ENCODE measurements at places on chromosomes 2 and 18. TPM values are rescaled to one million over a fixed set of nuclear protein-coding genes. Genes with fewer than 3 reads are reported as not detected.

GRCh38 chr2:230921806-230922595 is 3.0 kb downstream of the GPR55 start:
- peaks cover 7% of the 10 kb centered on the region for H3K27me3 ChIP-seq
- H3K4me1 ChIP-seq, result peaks cover 3% of the 10 kb centered on the region
- H3K36me3 ChIP-seq, result no peaks in the 10 kb centered on the region
- DNase-seq, result no peak
- no peak overlapping the region for H3K4me3 ChIP-seq

- H3K4me1 ChIP-seq, result peaks cover 36% of the 10 kb centered on the region
- no peaks in the 10 kb centered on the region for H3K27me3 ChIP-seq
- DNase-seq, result no peak
Measured at GRCh38 chr2:66872986-66873754, 438.2 kb downstream of the MEIS1 start.

- H3K4me3 ChIP-seq, result no peak overlapping the region
- no peak for DNase-seq
- no peak overlapping the region for H3K27ac ChIP-seq
- no peaks in the 10 kb centered on the region for H3K27me3 ChIP-seq
- no peaks in the 10 kb centered on the region for H3K4me1 ChIP-seq
Measured at GRCh38 chr2:186059096-186059495, 320.5 kb downstream of the FSIP2 start.

DNA sequence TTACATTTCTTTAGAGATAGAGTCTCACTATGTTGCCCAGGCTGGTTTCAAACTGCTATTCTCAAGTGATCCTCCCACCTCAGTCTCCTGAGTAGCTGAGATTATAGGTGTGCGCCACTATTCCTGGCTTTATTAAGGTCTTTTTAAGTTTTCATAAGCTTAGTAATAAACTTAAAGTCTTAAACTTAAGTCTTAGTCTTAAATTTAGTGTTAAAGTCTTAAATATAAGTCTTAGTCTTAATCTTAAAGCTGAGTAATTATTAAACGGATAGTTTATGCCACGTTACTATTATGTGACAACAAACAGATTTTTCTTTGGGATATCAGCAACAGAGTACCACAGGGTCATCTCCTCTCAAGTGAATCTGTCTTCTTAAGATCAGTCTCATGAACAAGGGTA is 12.6 kb downstream of the FARP2 start:
- no peaks in the 10 kb centered on the region for H3K36me3 ChIP-seq
- H3K27me3 ChIP-seq, result no peaks in the 10 kb centered on the region
- no peak overlapping the region for H3K27ac ChIP-seq
- no peak overlapping the region for H3K4me3 ChIP-seq
- H3K4me1 ChIP-seq, result peaks cover 28% of the 10 kb centered on the region

DNA sequence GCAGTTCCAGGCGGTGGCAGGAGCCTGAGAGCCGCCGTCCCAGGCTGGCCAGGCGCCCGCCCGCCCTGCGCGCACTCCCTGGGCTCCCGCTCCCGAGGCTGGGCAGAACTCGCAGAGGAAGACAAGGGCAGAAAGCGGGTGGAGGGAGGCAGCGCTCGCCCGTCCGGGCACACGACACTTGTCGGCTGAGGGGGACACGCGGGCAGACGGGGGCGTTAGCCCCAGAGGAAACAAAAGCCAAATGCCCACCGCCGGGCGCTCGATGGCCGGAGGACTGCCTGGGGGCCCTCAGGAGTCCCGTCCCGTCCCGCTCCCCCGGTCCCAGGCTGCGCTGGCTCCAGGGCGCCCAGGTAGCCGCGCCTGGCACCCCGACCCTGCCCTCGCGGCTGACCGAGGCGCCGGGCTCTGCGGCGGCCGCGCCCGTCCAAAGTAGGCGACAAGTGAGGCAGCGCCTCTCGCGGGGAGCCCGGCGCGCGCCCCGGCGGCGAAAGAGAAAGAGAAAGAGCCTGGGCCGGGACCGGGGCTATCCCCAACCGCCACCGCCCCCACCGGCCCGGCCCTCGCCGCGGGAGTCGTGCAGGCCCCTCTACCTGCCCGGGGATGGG is 491 bp downstream of the L3MBTL4 start:
- DNase-seq, result peak; percentile 29
- H3K4me1 ChIP-seq, result peaks cover 5% of the 10 kb centered on the region
- H3K27me3 ChIP-seq, result peaks cover 36% of the 10 kb centered on the region
- H3K36me3 ChIP-seq, result no peaks in the 10 kb centered on the region
- H3K4me3 ChIP-seq, result peak overlapping the region; percentile 75
- no peak overlapping the region for H3K27ac ChIP-seq

GRCh38 chr18:22277758-22278157 is 108.4 kb downstream of the GATA6 start:
- no peak overlapping the region for H3K4me3 ChIP-seq
- no peaks in the 10 kb centered on the region for H3K36me3 ChIP-seq
- peaks cover 10% of the 10 kb centered on the region for H3K27me3 ChIP-seq
- peaks cover 8% of the 10 kb centered on the region for H3K4me1 ChIP-seq
- no peak for DNase-seq

DNA sequence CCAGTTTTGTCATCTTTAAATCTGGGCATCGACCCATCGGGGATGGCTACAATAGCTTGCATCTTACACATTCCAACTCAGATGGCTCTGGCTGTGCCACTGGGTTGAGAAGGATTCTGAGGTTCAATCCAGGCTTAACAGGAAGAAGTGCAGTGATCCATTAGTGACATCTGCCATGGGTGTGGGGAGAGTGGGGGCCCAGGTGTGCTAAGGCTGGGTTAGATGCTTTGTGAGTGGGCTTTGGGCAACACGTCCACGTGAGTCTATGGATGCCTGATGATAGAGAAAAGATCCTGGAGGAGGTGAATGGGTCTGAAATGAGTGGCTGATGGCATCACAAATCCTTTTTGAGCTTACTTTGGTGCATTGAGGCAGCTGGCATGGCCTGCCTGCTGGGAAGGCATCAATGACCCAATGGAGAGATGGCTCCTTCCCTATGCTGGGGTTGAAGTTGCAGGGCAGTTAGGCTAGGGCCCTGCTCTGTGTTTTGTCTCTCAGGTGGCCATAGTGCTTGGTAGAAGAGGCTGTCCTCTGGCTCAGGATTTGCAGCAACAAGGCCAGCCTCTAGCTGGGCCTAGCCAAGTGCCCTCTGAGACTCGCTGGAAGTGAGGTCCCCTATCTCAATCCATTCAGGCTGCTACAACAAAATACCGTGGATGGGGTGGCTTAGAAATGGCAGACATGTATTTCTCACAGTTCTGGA is 56.7 kb downstream of the HS1BP3 start:
- no peaks in the 10 kb centered on the region for H3K27me3 ChIP-seq
- peak overlapping the region; percentile 89 for H3K27ac ChIP-seq
- no peak overlapping the region for H3K4me3 ChIP-seq
- H3K4me1 ChIP-seq, result peaks cover 16% of the 10 kb centered on the region

G6PC2 gene
- not detected for total RNA-seq

APOB gene
- 22.2 TPM for total RNA-seq

CLIP4 gene
- 13.7 TPM for total RNA-seq

Data from progenitor cell of endocrine pancreas (in vitro differentiated cells).